Fibroblast of skin of abdomen (primary cell): ENCODE measurements at places on chromosomes 1 and 21.

DNA sequence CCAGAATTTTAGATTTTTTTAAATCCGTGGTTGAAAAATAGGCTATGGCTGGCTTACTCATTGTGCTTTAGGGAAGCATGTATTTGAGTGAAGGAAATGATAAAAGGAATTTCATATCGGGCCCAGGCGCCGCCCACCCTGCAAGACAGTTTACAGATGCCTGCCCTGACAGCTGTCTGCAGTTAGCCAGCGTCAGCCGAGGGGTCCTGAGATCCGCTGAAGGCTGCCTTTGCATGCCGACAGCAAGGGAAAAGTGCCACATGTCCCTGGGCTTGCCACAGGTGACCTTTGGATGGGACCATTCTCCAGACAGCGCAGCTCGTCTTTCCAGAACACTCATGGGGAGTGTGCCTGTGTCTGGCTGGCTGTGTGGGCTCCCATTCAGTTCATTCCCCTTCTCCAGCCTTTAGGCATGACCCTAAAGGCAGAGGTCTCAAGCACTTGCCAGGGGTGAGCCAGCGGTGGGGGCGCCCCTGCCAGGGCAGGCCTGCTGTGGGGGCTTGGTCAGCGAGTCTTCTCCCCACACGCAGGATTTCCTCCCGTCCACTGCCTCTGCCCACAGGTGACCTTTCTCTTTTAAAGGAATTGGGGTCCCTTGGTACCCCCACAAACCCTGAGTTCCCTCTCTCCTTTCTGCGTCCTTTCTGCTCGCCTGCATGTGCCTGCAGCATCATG, 46.1 kb upstream of the TRAPPC10 start:
- no peak for DNase-seq

DNA sequence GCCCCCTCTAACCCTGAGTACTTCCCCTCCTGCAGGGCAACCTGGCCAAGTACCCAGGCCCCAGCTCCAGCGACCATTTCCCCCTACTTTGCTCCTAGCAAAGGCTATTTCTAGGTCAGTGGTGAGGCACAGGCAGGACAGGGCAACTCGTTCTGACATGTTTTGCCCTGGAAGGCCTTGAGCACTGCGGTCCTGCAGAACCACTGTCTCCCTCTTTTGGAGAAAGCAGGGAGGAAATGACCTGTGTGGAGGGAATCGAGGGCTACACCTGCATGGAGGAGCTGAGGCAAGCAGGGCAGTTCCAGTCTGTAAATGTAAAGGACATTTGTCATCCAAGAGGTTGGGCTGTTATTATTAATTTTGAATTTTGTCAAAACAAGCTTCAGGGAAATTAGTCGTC, 99.1 kb downstream of the PPIAL4G start:
- DNase-seq: no peak

- no peak for DNase-seq
Observed at GRCh38 chr21:38822778-38823238, 17.1 kb downstream of the ETS2 start.

GRCh38 chr1:62144238-62144831, 50.3 kb upstream of the L1TD1 start:
- peak; percentile 46 for DNase-seq

- DNase-seq: no peak
Observed at GRCh38 chr1:94670273-94670672, 128.7 kb upstream of the F3 start.

DNA sequence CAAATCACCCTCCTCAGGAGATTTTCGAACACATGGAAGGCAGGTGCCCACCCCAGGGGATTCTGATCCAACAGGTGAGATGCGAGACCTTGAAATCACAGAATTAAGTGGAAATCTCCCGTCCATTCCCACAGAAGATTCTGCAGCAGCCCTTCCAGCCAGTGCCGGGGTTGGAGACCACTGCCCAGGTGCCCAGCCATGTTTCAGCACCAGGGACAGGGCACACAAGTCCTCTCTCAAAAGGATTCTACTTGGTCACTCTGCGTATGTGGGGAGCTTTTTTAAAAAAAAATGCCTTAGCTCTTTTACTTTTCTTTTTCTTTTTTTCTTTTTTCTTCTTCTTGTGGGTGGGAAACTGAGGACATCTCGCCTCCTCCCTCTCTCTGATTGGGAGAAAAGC, 80.7 kb downstream of the VWA5B1 start:
- DNase-seq: peak; percentile 32

GRCh38 chr1:162885265-162885664, 24.3 kb upstream of the CCDC190 start:
- no peak for DNase-seq

GRCh38 chr1:38528623-38529022, 330.9 kb downstream of the RRAGC start:
- DNase-seq: no peak

- no peak for DNase-seq
Observed at GRCh38 chr1:154599658-154600057, 8.3 kb downstream of the ADAR start.

- peak; percentile 60 for DNase-seq
Observed at GRCh38 chr1:92709738-92710137, 75.2 kb downstream of the EVI5 start.

GRCh38 chr21:14630556-14631069, 84.5 kb upstream of the SAMSN1 start:
- no peak for DNase-seq

DNA sequence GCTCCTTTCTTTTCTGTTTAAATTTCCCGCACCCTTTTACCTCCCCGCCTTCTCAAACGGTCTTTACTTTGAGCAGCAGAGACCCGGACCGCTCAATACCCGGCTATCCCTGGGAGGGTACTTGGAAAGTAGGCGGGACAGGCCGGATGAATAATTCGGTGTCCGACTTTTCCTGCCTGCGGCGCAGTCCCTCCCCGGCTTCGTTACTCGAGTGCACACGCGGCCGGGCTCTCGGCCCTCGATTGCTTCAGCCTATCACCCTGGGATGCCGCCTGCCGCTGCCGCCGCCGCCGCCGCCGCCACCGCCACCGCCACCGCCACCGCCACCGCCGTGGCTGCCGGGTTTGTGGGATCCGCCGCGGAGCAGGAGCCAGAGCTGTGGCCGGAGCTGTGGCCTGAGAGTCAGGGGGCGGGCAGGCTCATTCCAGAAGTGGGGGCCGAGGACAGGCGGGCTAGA, 382 bp upstream of the RASAL2 start:
- DNase-seq: peak; percentile 97

GRCh38 chr1:46034601-46035516, 97.6 kb downstream of the PIK3R3 start:
- no peak for DNase-seq

DNA sequence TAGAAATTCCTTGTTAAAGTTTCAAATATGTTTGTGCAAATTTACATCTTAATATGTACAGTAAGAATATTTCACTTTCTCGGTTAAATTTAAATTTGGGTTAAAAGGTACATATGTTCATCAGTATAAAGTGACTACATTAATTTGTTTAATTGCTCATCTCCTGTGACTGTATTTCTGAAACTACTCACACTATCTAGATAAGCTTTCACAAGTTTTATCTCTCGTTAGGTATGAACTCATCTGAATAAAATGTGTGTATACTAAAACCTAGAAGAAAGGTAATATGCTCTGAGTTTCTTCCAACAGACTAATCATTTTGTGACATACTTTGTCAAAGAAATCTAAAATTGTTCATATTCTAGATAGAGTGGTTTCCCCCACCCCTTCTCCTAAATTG, 150.7 kb downstream of the PATJ start:
- DNase-seq: no peak

- no peak for DNase-seq
Observed at GRCh38 chr1:208681878-208682663, 437.9 kb upstream of the PLXNA2 start.

GRCh38 chr1:65719391-65719790, 73.3 kb upstream of the PDE4B start:
- no peak for DNase-seq

DNA sequence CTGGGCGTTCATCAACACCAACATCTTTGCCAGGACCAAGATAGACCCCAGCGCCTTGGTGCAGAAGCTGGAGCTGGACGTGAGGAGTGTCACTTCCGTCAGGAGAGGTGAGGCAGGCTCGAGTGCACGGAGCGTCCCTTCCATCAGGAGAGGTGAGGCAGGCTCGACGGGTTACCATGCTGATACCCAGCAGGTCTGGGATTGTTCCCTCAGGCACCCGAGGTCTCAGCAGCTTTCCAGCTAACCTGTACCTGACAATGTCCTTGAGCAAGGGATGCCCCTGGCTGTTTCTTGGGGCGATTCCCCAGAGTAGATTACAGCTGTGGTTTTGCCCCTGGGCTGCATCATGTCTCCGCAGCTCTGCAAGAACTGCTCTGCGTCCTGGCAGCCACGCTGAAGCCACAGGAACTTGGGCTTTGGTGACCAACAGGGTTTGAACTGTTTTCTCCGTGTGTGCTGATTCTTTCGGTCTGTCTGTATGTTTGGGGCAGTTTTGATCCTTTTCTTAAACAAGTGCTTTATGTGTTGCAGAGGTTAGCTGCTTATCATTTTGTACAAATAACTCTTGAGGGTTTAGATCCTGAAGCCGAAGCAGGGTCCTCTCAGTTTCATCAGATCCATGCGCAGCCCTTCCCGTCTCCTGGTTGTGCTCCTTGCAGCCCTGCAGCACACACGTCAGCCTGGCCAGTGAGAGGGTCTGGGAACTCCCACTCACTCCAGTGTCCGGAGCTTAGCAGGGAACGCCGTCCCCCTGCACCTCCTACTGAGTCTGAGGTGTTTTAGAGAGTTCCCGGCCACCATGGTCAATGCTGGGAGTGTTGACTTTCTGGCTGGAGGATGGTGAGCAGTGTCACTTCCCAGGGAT, 4.1 kb downstream of the SLX9 start:
- DNase-seq: no peak

DNA sequence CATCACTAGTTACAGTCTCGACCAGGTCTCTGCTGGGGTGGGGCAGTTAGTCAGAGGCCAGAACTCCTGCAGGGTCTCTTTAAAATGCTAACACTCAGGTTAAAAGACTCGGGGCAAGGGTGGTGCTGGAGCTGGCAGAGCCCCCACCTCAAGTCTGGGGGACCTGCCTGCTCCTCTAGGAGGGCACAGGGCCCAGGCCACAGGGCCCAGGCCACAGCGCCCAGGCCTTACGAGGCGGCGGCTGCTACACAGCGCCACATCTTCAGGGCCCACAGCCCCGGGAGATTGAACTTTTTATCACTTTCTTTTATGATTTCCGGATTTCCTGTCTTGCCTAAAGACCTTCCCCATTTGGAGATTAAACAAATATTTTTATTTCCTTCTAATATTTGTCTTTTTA, 10.4 kb downstream of the MPZ start:
- no peak for DNase-seq

DNA sequence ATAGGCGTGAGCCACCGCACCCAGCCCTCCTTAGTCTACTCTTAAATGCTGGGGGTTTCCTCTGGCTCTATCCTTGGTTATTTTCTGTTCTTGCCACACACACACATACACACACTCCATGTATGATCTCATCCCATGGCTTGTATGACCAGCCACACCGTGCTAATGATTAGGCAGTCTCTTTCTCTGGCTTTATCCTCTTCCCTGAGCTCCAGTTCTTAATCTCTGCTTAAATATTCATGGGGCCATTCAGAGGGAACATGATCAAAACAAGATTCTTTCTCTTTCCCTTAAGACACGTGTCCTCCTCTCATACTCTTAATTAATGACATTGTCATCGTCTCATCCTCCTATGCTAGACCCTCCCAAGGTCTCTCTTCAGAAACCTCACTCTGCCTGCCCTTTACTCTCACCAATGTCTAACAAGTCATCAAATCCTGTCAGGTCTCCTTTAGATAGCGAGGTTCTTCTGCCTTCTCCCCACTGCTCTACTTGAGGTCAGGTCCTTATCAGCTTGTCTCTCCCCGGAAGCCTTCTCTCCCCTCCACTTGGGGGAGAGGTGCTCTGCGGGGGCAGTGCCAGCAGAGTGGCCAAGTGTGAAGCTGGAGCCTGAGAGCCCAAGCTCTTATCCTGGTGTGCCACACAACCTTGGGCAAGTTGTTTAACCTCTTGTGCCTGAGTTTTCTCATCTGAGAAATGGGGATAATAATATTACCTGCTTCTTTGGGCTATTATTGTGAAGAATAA, 83.0 kb upstream of the GNG12 start:
- DNase-seq: no peak

DNA sequence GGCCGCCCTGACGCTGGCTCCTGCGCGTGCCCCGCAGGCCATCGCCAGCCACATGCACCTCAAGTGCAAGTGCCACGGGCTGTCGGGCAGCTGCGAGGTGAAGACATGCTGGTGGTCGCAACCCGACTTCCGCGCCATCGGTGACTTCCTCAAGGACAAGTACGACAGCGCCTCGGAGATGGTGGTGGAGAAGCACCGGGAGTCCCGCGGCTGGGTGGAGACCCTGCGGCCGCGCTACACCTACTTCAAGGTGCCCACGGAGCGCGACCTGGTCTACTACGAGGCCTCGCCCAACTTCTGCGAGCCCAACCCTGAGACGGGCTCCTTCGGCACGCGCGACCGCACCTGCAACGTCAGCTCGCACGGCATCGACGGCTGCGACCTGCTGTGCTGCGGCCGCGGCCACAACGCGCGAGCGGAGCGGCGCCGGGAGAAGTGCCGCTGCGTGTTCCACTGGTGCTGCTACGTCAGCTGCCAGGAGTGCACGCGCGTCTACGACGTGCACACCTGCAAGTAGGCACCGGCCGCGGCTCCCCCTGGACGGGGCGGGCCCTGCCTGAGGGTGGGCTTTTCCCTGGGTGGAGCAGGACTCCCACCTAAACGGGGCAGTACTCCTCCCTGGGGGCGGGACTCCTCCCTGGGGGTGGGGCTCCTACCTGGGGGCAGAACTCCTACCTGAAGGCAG, 23.4 kb upstream of the ARF1 start:
- DNase-seq: no peak

DNA sequence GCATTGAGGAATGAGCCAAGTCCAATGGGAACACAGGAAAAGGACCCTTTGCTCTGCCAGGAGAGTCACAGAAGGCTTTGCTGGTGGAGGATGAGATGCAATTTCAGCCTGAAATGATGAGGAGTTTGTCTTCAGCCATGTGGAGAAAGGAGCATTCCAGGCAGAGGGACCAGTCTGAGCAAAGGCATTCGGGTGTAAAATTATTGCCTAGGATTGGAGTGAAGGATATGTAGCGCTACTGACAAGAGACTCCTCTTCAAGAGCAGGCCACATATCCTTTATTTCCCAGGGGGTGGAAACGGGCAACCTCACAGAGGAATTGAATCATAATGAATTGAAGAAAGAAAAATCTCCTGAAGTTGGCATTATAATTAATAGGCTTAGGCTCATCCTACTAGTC, 1.1 kb upstream of the CSF1 start:
- no peak for DNase-seq

- no peak for DNase-seq
Observed at GRCh38 chr1:96533820-96534219, 187.8 kb upstream of the PTBP2 start.
